Gastrocnemius medialis (tissue), 4 donors: ENCODE measurements at places on chromosomes 4 and X. TPM values are rescaled to one million over a fixed set of nuclear protein-coding genes. Genes with fewer than 3 reads are reported as not detected.

The TEX13B gene
- not detected for total RNA-seq

The MAGEA2 gene
- not detected for total RNA-seq

The GCNA gene
- 0.95 TPM for total RNA-seq

The RBM47 gene
- 3.3 TPM for total RNA-seq

The DIPK2B gene
- 10.1 TPM for total RNA-seq

The HPRT1 gene
- total RNA-seq, result 6.1 TPM

The ABCD1 gene
- 48.0 TPM for total RNA-seq

The TDO2 gene
- total RNA-seq, result not detected
